Tibial nerve (tissue), 4 donors: ENCODE measurements at places on chromosomes 1 and 21.

DNA sequence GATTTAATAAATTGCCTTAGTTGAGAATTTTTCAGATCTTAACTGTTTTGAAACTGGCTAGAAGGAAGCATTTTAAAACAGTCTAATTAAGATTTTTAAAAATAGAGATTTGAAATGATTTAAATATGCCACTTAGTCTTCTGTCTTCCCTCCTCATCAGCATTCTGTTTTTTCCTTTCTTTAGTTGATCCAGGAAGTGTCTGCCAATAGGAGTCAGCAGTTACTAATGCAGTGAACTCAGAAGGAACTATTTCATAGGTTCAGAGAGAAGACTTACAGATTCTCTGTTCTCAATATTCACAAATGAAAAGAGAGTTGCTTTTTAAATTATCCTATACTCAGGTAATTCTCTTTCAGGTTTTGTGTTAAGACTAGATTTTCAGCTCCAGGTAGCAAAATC is 84.5 kb downstream of the RPS6KC1 start:
- DNase-seq = no peak
- H3K27me3 ChIP-seq = no peaks in the 10 kb centered on the region
- H3K4me3 ChIP-seq = no peak overlapping the region
- peaks cover 9% of the 10 kb centered on the region for H3K4me1 ChIP-seq
- no peaks in the 10 kb centered on the region for H3K36me3 ChIP-seq

DNA sequence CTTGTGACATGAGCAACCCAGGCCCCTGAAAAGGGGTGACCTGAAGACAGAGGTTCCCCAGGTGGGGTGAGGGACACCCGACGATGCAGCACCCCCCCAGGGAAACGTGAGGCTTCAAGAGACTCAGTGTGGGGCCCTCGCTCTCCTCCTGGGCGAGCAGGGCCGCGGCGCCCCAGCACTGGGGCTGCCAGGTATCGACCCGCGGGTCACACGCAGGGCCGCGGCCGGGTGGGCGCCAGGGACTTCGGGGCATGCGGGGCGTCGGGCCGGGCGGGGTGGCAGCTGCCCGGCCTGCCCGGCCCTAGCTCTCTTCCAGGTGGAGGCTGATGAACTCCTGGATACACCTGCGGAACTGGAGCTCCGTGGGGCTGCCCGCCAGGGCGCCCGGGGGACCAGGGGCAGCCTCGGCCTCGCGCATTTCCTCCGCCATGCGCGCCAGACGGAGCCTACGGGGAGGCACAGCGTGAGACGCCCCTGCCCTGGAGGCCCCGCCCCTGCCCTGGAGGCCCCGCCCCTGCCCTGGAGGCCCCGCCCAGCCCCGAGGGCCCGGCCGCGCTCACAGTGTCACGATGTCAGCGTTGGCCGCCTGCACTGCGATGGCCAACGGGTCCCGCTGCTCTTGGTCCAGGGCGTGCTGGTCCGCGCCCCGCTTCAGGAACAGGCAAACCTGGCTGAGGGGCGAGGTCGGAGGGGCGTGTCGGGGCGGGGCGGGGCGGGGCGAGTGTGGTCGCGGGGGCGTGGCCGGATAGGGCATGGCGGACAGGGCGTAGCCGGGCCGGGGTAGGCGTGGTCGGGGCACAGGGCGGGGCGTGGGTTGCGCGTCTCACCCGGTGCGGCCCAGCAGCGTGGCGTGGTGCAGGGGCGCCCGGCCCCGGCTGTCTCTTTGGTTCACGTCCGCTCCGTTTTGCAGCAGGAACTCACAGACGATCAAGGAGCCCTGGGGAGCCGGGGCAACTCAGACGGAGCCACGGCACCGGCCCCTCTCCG is 13.3 kb downstream of the SCNN1D start:
- peaks cover 59% of the 10 kb centered on the region for H3K36me3 ChIP-seq
- H3K4me3 ChIP-seq = no peak overlapping the region
- no peak for DNase-seq

GRCh38 chr21:33622253-33622652 is 19.3 kb downstream of the CRYZL1 start:
- H3K27me3 ChIP-seq = no peaks in the 10 kb centered on the region
- H3K27ac ChIP-seq = no peak overlapping the region
- no peak overlapping the region for H3K4me3 ChIP-seq
- peaks cover 75% of the 10 kb centered on the region for H3K36me3 ChIP-seq
- no peaks in the 10 kb centered on the region for H3K4me1 ChIP-seq
- no peak for DNase-seq

- peaks cover 41% of the 10 kb centered on the region for H3K4me1 ChIP-seq
- no peak for DNase-seq
- H3K36me3 ChIP-seq = no peaks in the 10 kb centered on the region
- H3K4me3 ChIP-seq = no peak overlapping the region
- no peak overlapping the region for H3K27ac ChIP-seq
- no peaks in the 10 kb centered on the region for H3K27me3 ChIP-seq
Observed at GRCh38 chr1:243738020-243738419, 112.0 kb downstream of the AKT3 start.

- DNase-seq = no peak
- H3K4me1 ChIP-seq = no peaks in the 10 kb centered on the region
- no peaks in the 10 kb centered on the region for H3K27me3 ChIP-seq
- H3K36me3 ChIP-seq = no peaks in the 10 kb centered on the region
Observed at GRCh38 chr1:185864889-185865517, 130.8 kb downstream of the HMCN1 start.
